ENCODE measurements at places on chromosomes 3 and 15.

- DNase-seq: no peak
These were observed 90.8 kb upstream of the FGF12 start for GRCh38 chr3:192818126-192818525.

- DNase-seq: no peak
These were observed 23.4 kb upstream of the CHCHD6 start for GRCh38 chr3:126680667-126681055.

DNA sequence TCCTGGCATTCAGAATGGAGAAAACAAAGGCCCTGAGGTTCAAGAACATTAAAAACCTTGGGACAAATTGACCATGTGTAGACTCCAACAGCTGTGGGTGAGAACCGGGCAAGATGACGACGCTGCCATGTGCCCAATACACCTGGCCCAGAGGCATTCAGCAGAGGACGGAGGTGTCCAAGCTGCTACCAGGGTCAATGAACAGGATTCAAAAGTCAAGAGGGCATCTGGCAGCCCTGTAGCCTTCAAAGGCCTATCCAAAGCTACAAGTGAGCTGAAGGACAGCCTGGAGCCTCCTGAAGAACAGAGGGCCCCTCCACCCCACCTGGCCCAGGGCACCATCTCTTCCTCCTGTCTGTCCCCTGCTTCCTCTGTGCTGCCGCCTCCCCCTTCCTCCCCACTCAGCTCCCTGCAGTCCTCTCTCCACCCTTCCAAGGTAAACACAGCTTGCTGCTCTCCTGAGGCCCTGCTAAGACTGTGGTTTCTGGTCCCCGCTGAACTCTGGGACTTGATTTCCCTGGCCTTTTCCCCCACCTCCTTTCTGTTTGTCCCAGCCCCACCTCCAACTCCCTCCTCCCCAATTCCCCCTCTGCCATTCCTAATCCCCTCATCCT lies 57.5 kb downstream of the HMCES start:
- no peak for DNase-seq

GRCh38 chr3:38614651-38615352 lies 34.7 kb downstream of the SCN5A start:
- no peak for DNase-seq

GRCh38 chr3:52447512-52448355 lies 2.8 kb upstream of the SEMA3G start:
- no peak for DNase-seq

- DNase-seq: no peak
These were observed 271.2 kb downstream of the PLCL2 start for GRCh38 chr3:17155951-17156350.

DNA sequence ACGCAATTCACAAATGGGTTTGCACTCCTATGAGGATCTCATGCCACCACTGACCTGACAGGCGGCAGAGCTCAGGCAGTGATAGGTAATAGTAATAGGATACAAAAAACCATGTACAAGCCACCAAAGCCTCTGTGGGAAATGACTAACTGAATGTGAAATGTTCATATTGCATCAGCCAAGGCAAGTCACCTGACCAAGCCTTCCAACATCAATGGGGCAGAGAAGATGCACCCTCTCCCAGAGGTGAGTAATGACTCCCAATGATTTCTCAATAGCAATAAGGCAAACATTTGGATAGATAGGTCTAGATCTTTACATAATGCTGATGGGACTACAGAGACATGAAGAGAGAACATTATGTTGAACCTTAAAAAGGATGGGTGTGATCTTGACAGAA lies 14.9 kb downstream of the CNTN3 start:
- peak; percentile 35 for DNase-seq

GRCh38 chr3:80771085-80771484 lies 990.4 kb downstream of the GBE1 start:
- DNase-seq: no peak

- no peak for DNase-seq
These were observed 136.0 kb downstream of the MECOM start for GRCh38 chr3:169527507-169527906.

DNA sequence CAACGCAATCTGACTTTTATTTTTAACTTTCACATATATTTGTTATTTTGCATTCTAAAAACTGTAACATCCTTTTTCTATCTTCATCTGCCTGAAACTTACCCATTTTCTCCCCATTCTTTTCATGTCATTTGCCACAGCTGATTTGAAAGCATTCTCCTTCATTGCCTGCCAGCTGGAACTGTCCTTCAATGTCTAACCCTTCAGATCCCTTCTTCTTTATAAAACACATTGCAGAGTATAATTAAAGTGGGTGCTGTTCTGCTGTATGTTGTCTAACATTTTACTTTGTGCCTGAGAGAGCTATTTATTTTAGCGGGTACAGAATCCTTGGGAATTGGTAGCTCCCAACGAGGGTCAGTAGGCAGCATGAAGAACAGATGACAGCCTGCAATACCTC lies 827.4 kb downstream of the IGSF11 start:
- DNase-seq: no peak

GRCh38 chr15:39788800-39789565 lies 6.3 kb upstream of the FSIP1 start:
- DNase-seq: peak; percentile 69

GRCh38 chr3:26247712-26248111 lies 374.9 kb upstream of the LRRC3B start:
- DNase-seq: no peak

- DNase-seq: no peak
These were observed 469.3 kb upstream of the CFAP20DC start for GRCh38 chr3:59519094-59519493.

- DNase-seq: peak; percentile 84
These were observed 96.3 kb upstream of the BCL6 start for GRCh38 chr3:187841560-187841959.

GRCh38 chr3:50336452-50337174 lies 4.0 kb downstream of the RASSF1 start:
- no peak for DNase-seq

DNA sequence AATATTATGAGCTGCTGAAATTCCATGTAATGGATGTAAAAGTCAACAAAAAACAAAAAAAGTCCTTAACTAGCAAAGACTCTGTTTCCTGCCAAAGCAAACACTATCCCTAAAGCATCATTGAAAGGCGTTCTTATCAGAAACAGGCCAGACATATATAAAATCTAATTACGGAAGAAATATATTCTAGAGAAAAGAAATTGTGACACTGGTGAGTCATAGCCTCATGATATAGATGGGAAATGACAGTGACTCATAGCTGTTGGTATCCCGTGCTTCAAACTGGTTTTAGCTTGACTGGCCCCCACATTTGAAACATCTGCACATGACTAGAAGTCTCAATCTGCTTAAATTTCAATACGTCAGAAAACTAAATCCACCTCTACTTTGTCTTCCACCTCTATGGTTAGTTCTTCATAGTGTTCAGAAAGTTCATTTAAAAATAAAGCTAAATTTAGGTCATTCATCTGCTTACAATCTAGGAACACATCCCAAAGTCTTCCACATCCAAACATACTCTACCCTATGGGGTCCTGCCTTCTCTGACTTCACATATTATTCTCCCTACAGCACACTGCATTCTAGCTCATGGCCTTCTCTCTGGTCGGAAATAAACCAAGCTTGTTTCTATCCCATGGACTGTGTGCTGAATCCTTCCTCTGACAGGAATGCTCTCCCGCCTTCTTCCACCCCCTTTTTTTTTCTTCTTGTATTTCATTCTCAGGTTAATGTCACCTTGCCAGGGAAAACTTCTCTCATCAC lies 456.3 kb upstream of the ARRDC4 start:
- peak; percentile 18 for DNase-seq

- DNase-seq: no peak
These were observed 109.3 kb downstream of the OXNAD1 start for GRCh38 chr3:16374047-16374934.

DNA sequence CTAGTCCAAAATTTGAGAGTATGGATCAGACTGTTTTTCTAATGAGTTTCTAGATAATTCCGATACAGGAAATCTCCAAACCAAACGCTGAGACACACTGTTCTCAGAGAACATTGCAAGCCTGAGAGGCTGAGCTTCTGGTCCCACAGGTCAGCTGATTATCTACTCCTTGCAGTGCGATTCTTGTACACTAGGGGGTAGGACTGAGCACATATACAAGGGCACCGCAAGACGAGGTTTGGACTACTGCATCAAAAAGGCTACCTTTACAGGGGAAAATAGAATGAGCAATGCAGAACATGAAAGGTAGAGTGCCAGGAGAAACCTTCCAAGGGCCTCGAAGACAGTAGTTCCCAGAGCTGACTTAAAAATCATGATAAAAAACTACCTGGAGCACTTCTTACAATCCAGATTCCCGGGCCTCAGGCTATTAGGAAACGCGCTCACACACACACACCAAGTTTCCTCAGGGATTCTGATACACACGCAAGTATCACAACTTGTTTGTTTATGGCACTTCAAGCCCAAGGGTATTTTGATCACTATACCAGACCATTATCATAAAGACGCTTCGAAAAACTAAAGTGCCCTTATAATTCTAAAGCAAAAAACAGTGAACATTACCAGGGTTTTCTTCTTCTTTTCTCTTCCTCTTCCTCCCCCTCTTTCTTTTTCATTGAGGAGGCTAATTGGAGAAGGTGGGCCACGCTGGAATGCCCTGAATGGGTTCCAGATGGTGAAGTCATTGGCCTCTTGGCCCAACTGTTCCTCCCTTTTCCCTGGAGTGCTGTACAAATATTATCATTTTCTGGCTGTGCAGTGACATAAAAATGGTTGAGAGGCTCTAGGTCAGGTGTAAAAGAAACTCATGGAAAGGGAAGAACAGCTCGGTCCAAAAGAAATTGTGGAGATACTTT lies 61.8 kb downstream of the SLC12A8 start:
- DNase-seq: no peak

- no peak for DNase-seq
These were observed 179.2 kb downstream of the ATP10A start for GRCh38 chr15:25683911-25684310.

GRCh38 chr3:122353215-122353614 lies 28.2 kb downstream of the CSTA start:
- peak; percentile 14 for DNase-seq

- no peak for DNase-seq
These were observed 30.1 kb upstream of the PLOD2 start for GRCh38 chr3:146191051-146191450.

- no peak for DNase-seq
These were observed 16.0 kb downstream of the CDV3 start for GRCh38 chr3:133589503-133589902.

- DNase-seq: no peak
These were observed 24.9 kb upstream of the BMF start for GRCh38 chr15:40133544-40133943.

GRCh38 chr3:102031834-102032233 lies 182.5 kb downstream of the NFKBIZ start:
- no peak for DNase-seq

GRCh38 chr15:98324341-98324970 lies 323.9 kb upstream of the IGF1R start:
- no peak for DNase-seq

GRCh38 chr15:50862553-50862952 lies 45.9 kb upstream of the AP4E1 start:
- no peak for DNase-seq

- DNase-seq: peak; percentile 53
These were observed 24.1 kb downstream of the CCNL1 start for GRCh38 chr3:157135671-157136396.

GRCh38 chr3:49020330-49021212 lies 1.4 kb upstream of the NDUFAF3 start:
- DNase-seq: peak; percentile 42

GRCh38 chr3:117628823-117629291 lies 919.3 kb downstream of the TUSC7 start:
- peak; percentile 79 for DNase-seq

DNA sequence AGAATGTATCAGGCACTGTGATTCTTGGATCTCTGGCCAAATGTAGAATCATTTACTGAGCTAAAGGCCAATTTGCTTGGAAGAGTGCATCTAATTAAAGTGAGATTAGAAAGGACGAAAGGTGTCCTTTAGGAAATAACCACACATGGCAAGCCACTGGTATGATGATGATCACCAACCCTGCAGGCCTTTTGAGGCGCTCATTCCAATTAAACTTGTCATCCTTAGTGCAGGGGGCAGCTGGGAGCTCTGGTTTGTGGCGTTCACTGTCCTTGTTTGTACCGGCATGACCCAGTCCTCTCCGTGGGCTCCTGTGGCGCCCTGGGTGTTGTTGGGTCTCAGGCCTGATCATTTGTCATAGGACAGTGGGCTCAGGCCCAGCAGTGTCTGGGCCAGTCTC lies 11.0 kb downstream of the LIMD1 start:
- DNase-seq: peak; percentile 40

DNA sequence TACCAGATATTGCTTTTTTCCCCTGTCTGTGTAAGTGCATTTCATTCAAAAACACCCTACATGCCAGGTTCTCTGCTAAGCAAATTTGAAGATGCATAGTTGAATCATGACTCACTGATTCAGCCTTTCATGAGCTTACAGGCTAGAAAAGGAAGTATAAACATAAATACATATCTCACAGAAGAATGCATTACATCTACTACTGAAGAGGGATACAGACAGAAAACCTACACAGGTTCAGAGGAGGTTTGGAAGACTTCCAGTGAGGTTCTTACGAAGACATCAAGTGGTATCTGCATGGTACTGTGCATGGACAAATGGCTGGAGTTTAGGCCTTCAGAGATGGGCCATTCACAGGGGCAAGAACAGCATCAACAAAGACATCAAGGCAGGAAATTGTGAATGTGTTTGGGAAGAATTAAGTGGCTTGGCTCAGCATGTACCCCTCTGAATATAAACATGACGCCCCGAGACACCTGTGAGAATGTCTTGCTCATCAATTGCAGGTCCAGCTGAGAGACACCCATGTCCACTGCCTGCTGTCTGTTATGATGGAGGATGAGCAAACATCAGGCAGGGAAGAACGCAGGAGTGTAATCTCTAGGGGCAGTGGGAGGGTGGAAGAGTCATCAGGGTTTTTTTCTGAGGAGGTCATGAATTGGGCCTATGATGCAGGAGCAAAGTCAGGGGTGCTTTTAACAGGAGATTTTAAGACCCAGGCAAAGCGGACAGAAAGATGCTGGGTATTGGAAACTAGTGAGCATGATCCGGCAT lies 105.1 kb upstream of the GALNT15 start:
- peak; percentile 94 for DNase-seq

GRCh38 chr3:183188895-183189462 lies 26.4 kb upstream of the LAMP3 start:
- peak; percentile 31 for DNase-seq

- DNase-seq: peak; percentile 47
These were observed 2.2 kb upstream of the HES1 start for GRCh38 chr3:194133661-194134230.

DNA sequence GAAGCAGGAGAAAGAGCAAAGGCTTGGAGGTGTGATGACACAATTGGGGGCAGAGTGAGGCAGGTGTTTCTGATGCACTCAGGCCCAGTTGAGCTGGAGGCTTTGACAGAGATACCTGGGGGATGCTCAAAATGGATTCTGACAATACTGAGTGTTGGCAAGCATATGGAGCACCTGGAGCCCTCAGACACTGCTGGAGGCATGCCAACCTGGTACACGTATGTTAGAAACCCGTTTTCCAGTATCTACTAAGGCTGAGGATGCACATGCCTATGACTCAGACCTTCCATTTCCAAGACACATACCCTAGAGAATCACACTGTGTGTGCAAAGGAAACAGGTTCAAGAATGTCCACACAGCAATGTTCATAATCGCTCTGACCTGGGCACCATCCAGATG lies 58.7 kb downstream of the WNT7A start:
- no peak for DNase-seq

GRCh38 chr3:37921025-37921424 lies 59.3 kb downstream of the CTDSPL start:
- no peak for DNase-seq
